ENCODE measurements at places on chromosomes 7 and 10.
A peak's percentile ranks its signal among the peaks of the same experiment; 100 is the strongest.

DNA sequence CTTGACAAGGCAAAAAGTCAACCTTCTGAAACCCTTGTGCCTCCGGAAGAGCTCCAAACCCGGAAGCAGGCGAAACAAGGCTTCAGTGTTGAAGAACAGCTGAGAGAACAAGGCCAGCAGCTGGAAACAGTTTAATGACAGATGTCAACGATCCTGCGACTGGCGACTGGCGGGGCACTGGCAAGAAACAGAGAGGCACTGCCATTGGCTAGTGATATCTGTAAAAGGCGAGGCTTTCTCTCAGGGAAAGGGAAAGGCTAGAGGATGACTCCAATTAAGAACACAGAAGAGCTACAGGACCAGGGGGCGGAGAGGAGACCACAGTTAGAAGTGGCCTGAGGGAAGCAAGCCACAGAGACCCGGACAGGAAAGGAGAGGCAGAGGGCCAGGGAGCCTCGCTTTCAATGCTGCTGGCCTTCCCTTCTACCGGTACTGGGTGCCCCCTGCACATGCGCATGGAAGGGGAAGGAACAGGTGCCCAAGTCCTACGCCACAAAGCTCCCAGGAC lies 19.4 kb downstream of the ITGB1 start:
- DNase-seq = peak; percentile 81

DNA sequence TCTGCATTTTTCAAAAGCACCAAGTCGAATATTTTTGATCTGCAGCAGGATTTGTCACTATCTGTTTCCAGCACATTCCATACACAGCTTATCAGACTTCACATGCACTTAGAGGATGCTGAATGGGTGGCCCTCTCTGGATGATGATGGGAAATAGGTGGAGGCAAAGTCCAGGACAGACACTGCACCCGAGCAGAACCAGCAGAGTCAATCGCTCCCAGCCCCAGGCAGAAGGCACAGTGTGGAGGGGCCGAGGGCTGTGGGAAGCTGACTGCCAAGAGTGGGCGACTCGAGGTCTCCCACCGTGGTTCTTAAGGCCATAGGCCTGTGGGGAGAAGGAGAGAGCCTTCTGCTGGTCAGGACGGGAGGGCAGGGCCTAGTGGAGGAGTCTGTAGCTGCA lies 490.2 kb upstream of the MGMT start:
- no peak for DNase-seq

DNA sequence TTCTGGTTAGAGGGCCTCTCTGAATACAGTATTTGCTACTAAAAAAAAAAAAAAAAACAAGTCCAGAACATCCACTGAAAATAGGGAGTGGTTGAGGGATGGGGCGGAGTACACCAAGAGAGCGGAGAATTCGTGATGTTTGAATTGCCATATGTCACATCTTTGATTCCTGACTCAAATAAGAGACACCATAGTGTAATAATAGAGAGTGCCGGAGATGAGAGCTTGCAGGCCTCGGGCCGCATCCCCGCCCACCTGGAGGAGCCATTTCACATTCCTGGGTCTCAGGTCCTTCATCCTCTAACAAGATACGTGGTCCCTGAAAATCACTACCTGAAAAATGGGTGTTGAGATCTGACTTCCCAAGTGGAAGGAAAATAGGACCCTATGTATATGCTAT lies 46.8 kb downstream of the KIAA1549 start:
- DNase-seq = no peak

GRCh38 chr10:73094986-73095480 lies 1.6 kb downstream of the P4HA1 start:
- DNase-seq = no peak

DNA sequence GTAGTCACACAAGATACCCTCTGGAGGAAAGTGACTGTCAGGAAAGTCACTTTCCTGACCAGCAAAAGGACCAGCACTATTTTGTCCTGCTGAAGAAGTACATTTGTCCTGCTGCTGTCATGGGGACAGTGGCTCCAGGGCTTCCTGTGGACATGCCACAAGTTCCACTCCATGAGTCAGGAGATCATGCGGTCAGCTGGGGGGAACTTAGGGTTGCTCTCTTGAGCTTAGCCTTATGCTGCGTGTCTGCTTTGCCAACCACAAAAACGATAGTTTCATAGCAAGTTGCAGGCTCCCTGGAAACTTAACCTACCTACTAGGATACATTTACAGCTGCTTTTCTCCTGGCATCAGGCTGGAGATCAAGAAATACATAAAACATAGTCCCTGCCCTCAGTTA lies 19.8 kb upstream of the ALOX5 start:
- DNase-seq = peak; percentile 65

- no peak for DNase-seq
Measured at GRCh38 chr7:157521752-157522151, 184.9 kb downstream of the DNAJB6 start.

- DNase-seq = no peak
Measured at GRCh38 chr10:78295242-78295641, 261.6 kb downstream of the RPS24 start.

- no peak for DNase-seq
Measured at GRCh38 chr7:46448478-46448877, 527.4 kb upstream of the IGFBP3 start.

DNA sequence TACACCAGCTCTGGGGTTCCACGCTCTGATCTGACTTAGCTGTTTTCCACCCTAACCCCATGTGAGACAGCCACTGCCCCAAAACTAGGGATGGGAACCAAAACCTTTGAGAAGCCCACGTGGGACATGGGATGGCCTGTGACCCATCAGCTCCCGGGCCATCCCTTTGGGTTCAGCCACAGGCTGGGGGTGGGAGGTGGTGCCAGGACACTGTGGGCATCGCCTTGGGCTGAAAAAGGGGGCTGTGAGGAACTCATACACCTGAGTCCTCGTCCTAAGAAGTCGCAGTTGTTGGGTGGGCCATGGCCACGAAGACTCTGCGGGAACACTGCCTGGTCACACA lies 379.1 kb downstream of the DNAJB6 start:
- DNase-seq = no peak

GRCh38 chr10:10684972-10685371 lies 332.7 kb upstream of the CELF2 start:
- no peak for DNase-seq

GRCh38 chr7:94590526-94591162 lies 65.3 kb downstream of the SGCE start:
- no peak for DNase-seq

- DNase-seq = no peak
Measured at GRCh38 chr10:20853276-20853675, 43.8 kb downstream of the NEBL start.
